ENCODE measurements at places on chromosomes 1 and 21.

GRCh38 chr1:61887076-61887867 is 145.0 kb downstream of the PATJ start:
- peak; percentile 34 for DNase-seq

- peak; percentile 38 for DNase-seq
Observed at GRCh38 chr1:94039514-94039870, 81.5 kb downstream of the ABCA4 start.

GRCh38 chr1:78892260-78892840 is 114.2 kb downstream of the ADGRL4 start:
- no peak for DNase-seq

DNA sequence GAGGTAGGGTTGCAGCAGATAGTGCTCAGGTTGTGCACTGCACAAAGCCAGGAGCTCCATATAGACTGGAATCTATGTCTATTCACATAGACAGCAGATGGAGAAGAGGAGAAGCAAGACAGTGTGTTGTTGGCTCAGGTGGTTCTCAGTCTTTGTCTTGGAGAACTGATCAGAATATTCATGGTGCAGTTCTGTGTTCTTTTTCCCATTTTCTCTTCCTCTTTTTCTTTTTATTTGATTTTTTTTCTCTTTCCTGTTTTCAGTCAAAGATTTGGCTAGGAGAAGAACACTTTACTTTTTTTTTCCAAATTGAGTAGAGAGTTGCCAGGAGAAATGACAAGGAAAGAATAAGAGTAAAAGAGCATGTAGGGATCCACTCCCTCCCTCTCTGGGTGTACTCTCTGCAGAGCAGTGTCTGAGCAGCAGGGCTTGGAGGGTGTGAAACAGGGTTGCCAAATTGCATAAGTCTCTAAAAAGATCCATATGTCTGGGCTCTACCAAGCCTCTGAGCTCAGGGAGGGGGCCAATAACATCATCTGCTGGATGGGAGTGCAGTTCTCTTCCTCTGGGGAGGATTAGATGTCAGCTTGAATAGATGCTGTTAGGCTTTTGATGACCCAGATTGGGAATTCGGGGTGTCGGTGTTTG is 8.7 kb upstream of the CD34 start:
- DNase-seq, result no peak

- DNase-seq, result no peak
Observed at GRCh38 chr1:18475234-18475905, 5.4 kb upstream of the KLHDC7A start.

DNA sequence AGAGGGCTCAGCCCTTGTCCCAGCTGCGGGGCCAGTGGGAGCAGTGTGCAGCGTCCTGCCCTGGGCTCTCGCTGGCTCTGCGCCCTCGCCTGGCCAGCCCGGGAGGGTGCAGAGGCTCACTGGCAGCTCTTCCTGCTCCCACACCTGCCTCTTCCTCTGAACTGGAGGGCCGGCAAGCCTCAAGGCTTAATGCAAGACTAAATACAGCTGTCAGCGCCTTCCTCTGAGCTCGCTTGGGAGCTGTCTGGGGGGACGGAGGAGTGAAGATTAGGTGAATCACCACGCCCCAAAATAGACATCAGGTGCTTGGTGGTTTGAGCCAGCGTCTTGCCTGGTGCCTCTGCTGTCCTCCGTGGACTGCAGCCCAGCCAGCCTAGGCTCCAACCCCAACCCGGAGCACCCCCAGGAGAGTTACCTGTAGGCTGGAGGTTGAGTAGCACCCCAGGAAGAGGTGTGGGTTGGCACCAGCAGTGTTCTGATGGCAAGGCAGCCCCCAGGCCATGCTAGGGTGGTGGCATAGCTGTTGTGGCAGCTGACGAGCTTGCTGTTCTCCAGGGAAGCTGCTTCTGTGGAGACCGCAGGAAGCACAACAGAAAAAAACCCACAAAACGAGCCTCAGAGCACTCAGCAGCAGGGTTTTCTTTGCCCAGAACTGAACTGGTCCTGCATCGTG is 36.9 kb downstream of the UMODL1 start:
- DNase-seq, result peak; percentile 72
